Stimulated activated CD8-positive, alpha-beta memory T cell treated with anti-CD3 and anti-CD28 coated beads, Interleukin-15, amount 100 ng/mL, for 48 hours (primary cell): ENCODE measurements at places on chromosomes 16 and 17.

DNA sequence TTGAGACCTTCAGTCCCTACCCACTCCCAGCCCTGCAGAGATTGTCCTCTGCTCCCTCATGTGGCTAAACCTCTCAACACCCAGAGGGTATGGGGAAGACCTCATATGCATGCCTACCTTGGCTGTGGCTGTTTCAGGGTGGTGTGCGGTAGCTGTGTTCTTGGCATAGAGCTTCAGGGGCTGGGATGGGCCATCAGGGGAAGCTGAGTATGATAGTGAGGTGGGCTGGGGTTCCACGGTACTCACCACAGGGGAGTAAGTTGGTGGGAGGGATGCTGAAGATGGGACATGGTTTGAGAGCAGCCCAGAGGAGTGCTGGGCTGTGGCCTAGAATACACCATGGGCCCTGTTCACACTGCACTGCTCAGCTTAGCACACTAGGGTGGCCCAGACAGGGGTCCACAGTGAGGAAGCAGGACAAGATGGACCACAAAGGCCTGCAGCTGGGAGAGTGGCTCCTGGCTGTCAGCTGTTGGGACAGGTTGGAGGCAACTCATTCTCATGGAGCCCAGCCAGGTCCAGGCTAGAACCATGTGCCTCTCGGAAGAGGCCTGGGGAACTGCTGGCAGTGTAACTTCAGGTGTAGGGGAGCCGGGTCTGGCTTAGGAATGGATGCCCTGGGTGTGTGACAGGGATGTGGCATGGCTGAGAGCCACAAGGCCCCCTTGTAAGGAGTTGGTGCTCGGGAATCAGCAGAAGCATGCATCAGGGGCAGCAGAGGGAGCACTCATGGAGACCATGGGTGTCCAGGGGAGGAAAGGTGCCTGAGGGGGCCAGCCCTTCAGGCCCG, 3.1 kb downstream of the MFAP4 start:
- DNase-seq = no peak

- DNase-seq = no peak
Measured at GRCh38 chr16:72291531-72291981, 119.6 kb upstream of the PMFBP1 start.

GRCh38 chr17:38606646-38607611, 1.2 kb upstream of the SRCIN1 start:
- DNase-seq = no peak

- no peak for DNase-seq
Measured at GRCh38 chr16:84585467-84585866, 32.4 kb downstream of the COTL1 start.

DNA sequence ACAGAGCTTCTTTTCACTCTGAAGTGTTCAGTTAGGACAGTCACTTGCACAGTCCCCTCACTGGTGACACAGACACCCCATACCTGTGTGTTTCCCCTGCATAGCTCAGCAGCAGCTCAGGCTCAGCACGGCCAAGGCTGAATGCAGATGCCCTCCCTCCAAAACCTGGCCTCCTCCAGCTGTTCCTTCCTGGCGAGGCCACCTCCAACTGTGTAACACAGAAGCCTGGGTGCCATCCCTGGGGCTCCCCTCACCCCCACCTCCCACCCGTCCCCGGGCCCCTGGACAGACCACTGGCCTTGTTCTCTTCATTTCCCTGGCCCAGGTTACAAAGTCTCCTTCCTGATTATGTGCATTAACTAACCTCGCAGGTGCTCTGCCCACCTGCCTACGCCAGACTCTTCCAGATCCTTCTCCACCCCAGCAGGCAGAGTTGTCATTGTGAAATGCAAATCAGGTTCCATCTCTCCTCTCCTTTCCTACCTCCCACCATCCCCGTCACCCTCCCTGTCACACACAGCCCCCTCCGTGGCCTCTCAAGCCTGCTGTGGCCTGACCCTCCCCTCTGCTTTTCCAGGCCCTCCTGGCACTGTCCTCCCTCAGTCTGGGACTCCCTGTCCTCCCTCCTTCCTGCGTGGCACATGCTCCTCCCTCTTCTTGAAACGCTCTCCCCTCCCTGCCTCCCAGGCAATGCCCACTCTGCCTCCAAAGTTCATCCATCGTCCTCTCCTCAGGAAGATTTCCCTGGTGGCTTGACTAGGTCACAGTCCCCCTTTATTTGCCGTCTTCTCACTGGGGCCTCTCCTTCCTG, 26.4 kb downstream of the MLYCD start:
- no peak for DNase-seq

- no peak for DNase-seq
Measured at GRCh38 chr16:87333101-87333500, 15.9 kb upstream of the C16orf95 start.

DNA sequence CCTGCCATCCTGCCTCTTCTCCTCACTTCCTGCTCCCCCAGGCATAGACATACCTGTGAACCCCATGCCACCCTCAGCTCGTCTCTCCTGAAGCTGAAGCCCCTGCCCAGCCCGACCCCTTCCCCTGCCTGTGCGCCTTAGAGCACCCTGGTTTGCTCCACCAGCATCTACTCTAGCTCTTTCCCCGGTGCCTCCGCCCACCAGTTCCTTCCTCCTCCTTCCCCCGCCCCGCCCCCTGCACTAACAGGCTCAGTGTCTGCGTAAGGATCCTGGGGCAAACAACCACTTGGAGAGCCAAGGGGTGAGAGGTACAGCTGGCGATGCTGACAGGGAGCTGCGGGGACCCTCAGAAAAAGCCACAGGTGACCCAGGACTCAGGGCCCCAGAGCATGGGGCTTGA, 1.9 kb downstream of the GPR142 start:
- peak; percentile 39 for DNase-seq

- no peak for DNase-seq
Measured at GRCh38 chr17:8382880-8383142, 182 bp downstream of the RPL26 start.

GRCh38 chr17:3527896-3528295, 29.7 kb downstream of the TRPV3 start:
- no peak for DNase-seq

GRCh38 chr16:57802341-57803133, at the start of gene KIFC3:
TSS of gene KIFC3 (minus strand) at chr16:57802491. CDS start at chr16:57798243, 4,248 bp downstream.
- DNase-seq = peak; percentile 59
